Stimulated activated CD4-positive, alpha-beta T cell treated with anti-CD3 and anti-CD28 coated beads, Interleukin-1b, Interleukin-23, amount 100 ng/mL, for 1 hour (primary cell): ENCODE measurements at places on chromosomes 16 and 17.

DNA sequence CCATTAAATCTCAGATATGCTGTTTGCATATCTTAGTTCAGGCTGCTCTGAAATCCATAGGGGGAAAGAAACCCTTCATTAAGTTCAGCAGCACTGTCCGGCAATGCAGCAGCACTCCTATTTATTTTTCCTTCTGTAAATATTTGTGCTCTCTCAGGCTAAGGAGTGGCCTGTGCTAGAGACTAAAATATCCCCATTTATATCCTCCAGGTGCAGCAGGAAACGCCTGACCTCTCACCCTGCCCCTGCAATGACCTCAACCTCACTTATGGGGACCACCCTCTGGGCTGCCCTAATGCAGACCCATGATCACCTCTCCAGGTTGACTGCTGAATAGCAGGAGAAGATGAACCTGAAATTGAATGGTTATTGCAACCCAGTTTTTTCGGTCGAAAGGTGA lies 165.0 kb upstream of the ELAC2 start:
- no peak for DNase-seq

GRCh38 chr17:64653325-64653984 lies 8.7 kb downstream of the SMURF2 start:
- DNase-seq, result no peak

DNA sequence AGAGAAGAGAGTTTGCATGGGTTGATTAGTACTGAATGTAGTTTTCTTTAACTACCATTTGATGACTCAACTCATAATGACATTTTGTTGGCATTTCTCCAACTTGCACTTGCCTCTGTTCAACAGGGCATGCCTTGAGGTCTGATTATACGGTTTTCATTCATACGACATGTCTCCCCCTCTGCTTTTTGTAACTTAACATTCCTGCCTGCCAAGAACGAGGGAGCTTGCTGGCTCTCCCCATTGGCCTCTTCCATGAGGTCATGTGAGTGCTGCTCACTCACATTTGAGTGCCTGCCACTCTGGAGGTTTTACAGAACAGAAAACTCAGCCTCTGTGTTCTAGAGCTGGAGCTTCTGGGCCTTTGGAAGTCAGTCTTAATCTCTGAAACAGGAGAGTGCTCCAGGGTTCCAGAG lies 19.7 kb downstream of the MAP2K6 start:
- no peak for DNase-seq

- no peak for DNase-seq
These were observed 10.4 kb downstream of the COG1 start for GRCh38 chr17:73203135-73203787.

GRCh38 chr16:67156143-67156844 lies 3.4 kb downstream of the TRADD start:
- no peak for DNase-seq

DNA sequence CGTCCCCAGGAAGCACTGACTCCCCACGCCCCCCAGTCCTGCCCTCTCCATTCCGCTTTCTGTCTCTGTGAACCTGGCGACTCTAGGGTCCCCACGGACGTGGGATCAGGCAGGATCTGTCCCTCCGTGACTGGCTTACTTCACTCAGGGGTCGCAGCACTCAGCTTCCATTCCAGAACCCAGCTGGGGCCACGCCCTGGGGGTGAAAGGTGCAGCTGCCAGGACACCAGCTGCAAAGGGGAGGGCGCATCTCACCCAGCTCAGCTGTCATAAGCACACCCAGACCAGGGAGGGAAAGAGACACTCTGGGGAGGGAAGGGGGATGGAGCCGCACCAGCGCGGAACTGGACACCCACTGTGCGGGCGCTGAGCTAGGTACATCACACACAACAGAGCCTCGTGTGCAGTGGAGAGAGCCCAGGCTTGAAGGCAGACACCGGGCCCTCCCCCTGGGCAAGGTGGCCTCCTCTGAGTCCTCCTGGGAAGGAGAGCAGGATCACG lies 18.5 kb upstream of the HEXD start:
- DNase-seq, result no peak

DNA sequence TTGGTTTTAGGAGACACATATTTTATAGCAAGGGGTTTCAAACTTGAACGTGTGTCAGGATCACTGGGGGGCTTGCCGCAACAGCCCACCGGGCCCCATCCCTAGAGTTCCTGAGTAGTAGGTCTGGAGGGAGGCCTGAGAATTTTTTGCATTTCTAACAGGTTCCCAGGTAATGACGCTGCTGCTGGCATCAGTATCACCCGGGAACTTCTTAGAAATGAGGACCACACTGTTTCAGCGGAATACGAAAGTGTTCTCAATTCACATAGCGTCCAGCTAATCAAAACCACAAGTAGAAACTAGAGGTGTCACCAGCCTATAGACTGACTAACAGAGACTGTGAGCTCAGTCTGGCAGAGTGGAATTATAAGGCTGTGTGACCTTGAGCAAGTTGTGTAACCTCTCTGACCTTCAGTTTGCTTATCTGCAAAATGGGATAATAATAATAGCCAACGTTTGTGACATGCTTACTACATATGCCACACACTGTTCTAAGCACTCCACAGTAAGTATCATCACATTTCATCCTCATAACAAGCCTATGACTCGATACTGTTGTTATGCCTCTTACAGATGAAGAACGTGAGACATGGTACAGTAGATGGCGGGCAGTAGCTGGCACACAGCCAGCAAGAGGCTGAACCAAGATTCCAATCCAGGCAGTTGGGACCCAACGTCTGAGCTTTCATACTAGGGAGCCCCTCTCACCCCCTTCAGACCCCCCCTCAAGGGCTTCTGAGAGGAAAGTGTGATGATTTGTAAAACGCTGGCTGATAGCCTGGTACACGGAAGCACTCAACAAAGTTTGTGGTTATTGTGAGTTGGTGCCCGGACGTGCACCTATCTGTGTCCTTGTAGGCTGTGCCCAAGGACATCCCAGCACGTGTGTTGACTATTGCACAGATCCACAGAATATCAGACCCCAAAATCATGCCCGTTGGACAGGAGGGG lies 4.6 kb upstream of the ICAM2 start:
- no peak for DNase-seq

DNA sequence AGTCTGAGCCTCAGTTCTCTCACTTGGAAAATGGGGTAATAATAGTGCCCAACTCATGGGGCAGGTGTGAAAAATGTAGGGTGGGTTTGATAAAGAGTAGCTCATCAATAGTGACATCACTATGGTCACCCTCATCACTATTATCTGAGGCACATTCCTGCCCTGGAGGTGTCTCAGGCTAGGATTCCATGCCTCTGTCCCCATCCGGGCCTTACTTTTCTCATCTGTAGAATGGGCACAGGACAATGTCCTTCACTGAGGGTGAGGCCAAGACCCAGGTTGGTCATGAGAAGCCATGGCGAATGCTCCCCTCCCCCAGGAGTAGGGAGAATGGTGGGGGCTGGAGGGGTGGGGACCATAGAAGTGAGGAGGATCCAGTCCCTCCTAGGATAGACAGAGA lies 30.5 kb downstream of the MYO15A start:
- no peak for DNase-seq

DNA sequence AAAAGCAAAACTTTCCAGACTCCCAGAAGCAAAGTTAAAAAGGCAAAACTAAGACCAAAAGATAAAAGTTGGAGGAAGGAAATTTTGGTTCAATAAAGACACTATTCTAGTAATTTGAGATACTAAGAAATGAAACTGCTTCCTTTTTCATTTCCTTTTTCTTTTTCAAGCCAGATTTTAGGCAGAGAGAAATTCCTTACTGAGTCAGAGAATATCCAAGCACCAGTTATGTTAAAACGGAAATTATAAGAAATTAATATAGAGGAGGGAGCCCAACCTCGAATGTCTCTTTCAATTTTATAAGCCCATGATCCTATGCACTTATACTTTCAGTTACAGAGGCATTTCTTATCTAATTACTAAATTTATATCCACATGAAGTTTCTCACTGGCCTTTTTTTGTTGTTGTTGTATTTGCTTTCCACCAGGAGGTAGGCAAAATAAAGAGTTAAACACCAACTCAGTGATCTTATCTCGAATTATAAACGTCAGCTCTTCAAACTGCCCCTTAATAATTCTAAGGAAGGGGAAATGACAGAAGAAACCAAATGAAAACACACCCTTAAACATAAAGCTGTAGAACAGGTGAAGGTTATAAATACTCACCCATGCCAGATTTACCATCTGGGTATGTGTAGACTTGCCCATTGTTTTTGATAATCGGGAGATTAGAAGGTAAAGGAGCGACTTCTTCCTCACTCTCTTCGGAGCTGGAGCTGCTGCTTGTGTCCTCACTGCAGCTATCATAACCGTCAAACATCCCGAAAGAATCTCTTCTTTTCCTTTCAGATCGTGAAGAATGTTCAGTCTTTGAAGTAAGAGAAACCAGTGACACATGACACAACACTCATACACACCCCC lies 35.2 kb downstream of the MBTD1 start:
- DNase-seq, result no peak
